ENCODE measurements at places on chromosomes 6 and 20.

- H3K4me3 ChIP-seq = no peak overlapping the region
These were observed 511.1 kb upstream of the MAP3K7 start for GRCh38 chr6:91098006-91098405.

GRCh38 chr6:53335224-53335994 is 13.3 kb downstream of the ELOVL5 start:
- peak overlapping the region; percentile 69 for H3K27ac ChIP-seq
- H3K27me3 ChIP-seq = no peaks in the 10 kb centered on the region
- H3K4me1 ChIP-seq = peaks cover 21% of the 10 kb centered on the region

- peak overlapping the region; percentile 93 for H3K27ac ChIP-seq
- H3K4me3 ChIP-seq = peak overlapping the region; percentile 86
- peaks cover 31% of the 10 kb centered on the region for H3K4me1 ChIP-seq
- DNase-seq = no peak
- no peaks in the 10 kb centered on the region for H3K36me3 ChIP-seq
These were observed 523 bp downstream of the TMEM30A start for GRCh38 chr6:75283907-75284631.

DNA sequence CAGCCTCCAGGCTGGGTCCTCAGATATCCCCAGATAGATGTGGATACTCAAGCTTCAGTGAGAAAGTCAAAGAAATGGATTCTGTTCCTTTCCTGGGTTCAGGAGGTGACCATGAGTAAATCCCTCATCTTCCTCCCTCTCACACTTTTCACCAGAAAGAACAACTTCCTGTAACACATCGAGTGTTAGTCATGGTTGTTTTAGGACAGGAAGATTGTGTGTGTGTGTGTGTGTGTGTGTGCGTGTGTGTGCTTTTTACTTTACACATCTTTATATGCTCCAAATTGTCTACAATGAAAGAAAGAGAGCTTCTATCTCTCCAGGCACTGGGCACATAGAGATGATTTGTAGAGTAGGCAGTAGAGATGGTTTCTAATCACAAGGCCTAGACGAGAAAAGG is 139.9 kb downstream of the TBXT start:
- H3K4me3 ChIP-seq = no peak overlapping the region
- DNase-seq = no peak
- H3K27ac ChIP-seq = no peak overlapping the region
- no peaks in the 10 kb centered on the region for H3K27me3 ChIP-seq
- no peaks in the 10 kb centered on the region for H3K36me3 ChIP-seq

GRCh38 chr6:127299522-127300240 is 33.0 kb downstream of the RNF146 start:
- peaks cover 8% of the 10 kb centered on the region for H3K36me3 ChIP-seq
- H3K27ac ChIP-seq = no peak overlapping the region
- peaks cover 11% of the 10 kb centered on the region for H3K4me1 ChIP-seq

- no peak overlapping the region for H3K4me3 ChIP-seq
- no peaks in the 10 kb centered on the region for H3K27me3 ChIP-seq
- no peak for DNase-seq
- H3K36me3 ChIP-seq = no peaks in the 10 kb centered on the region
These were observed 4.1 kb downstream of the SPTLC3 start for GRCh38 chr20:13012886-13013285.

DNA sequence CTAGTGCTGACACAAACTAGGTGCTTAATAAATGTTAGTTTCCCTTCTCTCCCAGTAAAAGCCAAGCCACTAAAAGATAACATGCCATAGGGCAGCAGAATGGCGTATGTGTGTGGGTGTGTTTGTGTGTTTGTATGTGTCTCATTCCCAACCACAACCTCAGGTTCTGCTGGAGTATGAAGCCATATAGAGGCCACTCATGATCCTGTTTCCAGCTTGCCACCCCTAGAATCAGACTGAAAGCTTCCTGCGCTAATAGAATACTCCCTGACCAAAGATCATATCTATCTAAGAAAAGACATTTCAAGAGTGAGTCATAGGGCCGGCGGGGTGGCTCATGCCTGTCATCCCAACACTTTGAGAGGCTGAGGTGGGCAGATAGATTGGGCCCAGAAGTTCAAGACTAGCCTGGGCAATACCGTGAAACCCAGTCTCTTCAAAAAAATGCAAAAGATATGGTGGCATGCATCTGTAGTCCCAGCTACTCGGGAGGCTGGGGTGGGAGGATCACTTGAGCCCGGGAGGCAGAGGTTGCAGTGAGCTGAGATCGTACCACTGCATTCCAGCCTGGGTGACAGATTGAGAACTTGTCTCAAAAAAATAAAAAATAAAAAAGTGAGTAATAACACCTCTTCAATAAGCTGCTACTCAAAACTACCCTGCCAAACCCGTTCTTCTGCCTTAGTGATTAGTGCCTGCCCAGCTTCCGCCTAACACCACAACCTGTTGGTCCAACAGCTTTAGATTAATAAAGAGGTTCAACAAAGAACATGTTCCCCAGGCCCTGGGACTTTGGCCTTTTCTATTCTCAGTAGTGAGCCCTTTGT is 11.8 kb upstream of the SNRPC start:
- no peaks in the 10 kb centered on the region for H3K4me1 ChIP-seq
- H3K36me3 ChIP-seq = no peaks in the 10 kb centered on the region
- H3K27ac ChIP-seq = peak overlapping the region; percentile 39

- no peak overlapping the region for H3K27ac ChIP-seq
- H3K4me3 ChIP-seq = no peak overlapping the region
- H3K4me1 ChIP-seq = peaks cover 10% of the 10 kb centered on the region
- no peaks in the 10 kb centered on the region for H3K36me3 ChIP-seq
- DNase-seq = peak; percentile 55
These were observed 54.8 kb downstream of the DACT2 start for GRCh38 chr6:168264593-168265335.

DNA sequence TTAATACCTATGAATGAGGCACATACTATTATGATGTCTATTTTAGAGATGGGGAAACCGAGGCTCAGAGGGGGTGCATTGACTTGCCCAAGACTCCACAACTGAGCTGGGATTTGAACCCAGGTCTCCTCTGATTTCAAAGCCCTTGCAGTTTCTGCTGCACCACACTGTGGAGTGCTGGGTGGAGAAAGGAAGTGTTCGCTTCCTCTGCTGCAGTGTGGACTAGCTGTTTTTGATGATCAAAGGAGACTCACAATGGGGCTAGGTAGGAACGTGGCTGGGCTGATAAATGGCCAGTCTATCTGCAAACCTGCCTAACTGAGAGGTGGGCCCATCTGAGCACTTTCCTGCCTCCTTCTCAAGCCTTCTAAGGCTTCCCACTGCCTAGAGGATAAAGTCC is 87.2 kb downstream of the CD40 start:
- no peak for DNase-seq
- no peak overlapping the region for H3K4me3 ChIP-seq
- H3K4me1 ChIP-seq = peaks cover 11% of the 10 kb centered on the region
- no peak overlapping the region for H3K27ac ChIP-seq
- peaks cover 29% of the 10 kb centered on the region for H3K27me3 ChIP-seq
- H3K36me3 ChIP-seq = no peaks in the 10 kb centered on the region

DNA sequence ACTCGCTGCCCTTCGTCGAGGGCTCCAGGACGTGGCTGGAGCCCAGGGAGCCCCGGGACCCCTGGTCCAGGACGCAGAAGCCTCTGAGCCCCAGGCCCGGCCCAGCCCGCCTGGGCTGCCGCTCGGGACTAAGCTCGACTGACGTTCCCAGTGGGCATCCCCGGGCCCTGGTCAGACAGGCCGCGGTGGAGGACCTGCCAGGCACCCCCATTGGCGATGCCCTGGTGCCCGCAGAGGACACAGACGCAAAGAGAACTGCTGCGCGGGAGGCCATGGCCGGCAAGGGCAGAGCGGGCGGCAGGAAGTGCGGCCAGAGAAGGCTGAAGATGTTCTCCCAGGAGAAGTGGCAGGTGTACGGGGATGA is 28.9 kb downstream of the ZNF831 start:
- no peaks in the 10 kb centered on the region for H3K4me1 ChIP-seq
- DNase-seq = no peak
- H3K36me3 ChIP-seq = no peaks in the 10 kb centered on the region
- H3K4me3 ChIP-seq = no peak overlapping the region

DNA sequence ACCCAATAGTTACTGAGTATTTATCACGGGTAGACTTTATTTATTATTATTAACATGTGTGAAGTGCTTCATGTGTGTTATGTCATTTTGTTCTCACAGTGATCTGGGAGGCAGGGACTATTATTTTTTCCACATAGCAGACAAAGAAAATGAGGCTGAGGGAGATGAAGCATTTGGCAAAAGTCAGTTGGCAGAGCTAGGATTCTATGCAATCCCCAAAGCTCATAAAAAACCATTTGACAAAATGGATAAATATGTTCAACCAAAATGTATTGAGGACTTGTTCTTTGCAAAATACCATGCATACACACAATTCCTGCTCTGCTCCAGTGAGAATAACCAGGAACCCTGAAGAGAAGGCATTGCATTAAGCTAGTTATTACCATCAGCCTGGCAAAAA is 184.4 kb downstream of the HS3ST5 start:
- H3K4me1 ChIP-seq = no peaks in the 10 kb centered on the region
- no peaks in the 10 kb centered on the region for H3K36me3 ChIP-seq
- H3K4me3 ChIP-seq = no peak overlapping the region
- no peak for DNase-seq
- H3K27me3 ChIP-seq = no peaks in the 10 kb centered on the region

Measured in upper lobe of right lung (tissue), 1 donor.